Fibroblast of skin of scalp (primary cell): ENCODE measurements at places on chromosomes 7 and 10.
A peak's percentile ranks its signal among the peaks of the same experiment; 100 is the strongest.

GRCh38 chr7:100476101-100476780 is 2.8 kb downstream of the TSC22D4 start:
- no peak for DNase-seq

GRCh38 chr10:113060201-113061053 is 110.4 kb downstream of the TCF7L2 start:
- peak; percentile 45 for DNase-seq

DNA sequence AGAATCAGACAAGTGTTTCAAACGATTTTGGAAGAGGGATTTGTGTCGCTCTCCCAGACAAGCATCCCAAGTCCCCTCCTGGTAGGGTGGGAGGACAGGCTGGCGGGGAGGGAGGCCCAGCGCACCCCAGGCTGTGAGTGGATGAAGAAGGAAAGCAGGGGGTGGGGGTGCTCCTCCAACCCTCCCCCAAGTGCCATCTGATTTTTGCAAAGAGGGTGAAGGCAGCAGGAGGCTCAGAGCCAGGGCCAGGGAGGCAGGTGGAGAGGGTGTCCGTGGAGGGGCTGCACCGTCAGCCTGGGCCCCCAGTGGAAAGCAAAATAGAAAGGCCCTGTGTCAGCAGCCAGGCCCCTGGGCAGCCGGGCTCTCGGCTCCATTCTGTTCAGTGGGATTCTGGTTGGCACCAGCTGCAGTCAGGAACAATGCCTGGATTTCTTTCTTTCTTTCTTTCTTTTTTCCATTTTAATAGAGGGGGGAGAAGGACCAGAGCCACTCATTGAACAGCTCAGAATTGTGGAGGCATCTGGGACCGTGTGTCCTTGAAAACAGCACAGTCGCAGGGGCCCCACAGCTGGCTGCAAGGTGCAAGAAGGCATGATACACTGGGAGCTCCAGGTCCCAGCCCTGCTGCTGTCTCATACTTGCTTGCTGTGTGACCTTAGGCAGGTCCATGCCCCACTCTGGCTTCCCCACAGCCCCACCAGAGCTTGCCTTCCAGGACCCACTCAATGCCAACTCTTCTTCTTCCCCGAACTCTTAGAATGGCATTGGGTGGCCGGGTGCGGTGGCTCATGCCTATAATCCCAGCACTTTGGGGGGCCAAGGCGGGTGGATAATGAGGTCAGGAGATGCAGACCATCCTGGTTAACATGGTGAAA is 7.1 kb upstream of the ZMIZ1 start:
- DNase-seq = no peak

GRCh38 chr10:122466951-122467381 is 5.6 kb downstream of the HTRA1 start:
- DNase-seq = no peak

DNA sequence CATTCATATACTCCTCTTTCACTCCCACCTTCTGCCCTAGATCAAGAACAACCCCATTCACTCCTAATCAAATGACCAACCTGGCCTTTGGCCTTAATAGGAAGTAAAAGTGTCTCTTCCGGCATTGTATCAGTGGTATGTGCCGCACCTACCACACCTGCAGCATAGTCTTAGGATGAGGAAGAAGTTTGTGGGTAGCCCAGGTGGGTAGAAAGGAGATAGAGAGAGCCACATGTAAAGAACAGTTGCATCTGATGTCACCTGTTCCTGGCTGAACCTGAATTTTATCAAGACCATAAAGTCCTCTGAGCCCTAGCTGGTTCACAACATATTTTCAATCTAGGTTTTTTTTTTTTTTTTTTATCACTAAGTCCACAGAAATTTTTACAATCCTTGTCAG is 55.5 kb upstream of the PTPN12 start:
- DNase-seq = no peak

- DNase-seq = peak; percentile 45
These were observed 359.4 kb downstream of the GALNT17 start for GRCh38 chr7:71491336-71491735.

GRCh38 chr7:84744385-84744784 is 442.5 kb downstream of the SEMA3D start:
- peak; percentile 52 for DNase-seq

DNA sequence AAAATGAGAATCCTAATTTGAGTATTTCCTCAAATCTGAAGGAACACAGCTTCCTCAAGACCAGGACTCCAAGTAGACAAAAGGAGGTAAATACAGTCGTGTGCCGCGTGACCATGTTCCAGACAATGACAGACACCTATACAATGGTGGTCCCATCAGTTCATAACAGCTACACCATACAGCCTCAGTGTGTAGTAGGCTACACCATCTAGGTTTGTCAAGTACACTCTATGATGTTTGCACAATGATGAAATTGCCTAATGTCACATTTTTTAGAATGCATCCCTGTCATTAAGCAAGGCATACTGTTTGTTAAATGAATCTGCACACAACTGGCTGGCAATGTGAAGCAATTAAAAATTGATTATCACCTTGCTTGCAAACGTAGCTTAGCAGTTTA is 107.9 kb downstream of the PROSER2 start:
- no peak for DNase-seq

GRCh38 chr7:98571006-98571405 is 46.1 kb upstream of the NPTX2 start:
- DNase-seq = no peak

DNA sequence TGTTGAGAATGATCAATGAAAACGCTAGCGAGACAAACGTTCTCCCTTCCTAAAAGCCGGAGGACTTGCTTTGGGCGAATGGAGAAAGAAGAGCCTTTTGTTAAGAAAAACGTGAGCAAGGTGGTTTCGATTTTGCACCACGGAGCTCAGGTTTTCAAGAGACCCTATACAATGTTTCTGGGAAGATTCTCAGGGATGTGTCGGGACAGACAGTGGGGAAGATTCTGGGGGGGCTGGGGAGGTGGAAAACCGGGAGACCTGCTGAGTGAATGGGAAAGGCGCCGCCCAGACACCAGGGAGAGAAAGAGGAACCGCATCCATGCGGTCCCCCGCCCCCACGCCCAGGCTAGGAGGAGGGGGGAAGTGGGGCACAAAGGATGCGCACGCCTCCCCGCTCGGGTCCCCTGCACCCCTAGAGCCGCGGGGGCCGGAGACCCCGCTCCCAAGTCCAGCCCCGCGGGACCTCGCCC is 745 bp downstream of the YWHAG start:
- DNase-seq = peak; percentile 27

GRCh38 chr10:34155812-34156211 is 659.3 kb downstream of the PARD3 start:
- peak; percentile 44 for DNase-seq

GRCh38 chr10:125693524-125693847 is 10.5 kb upstream of the TEX36 start:
- DNase-seq = no peak

DNA sequence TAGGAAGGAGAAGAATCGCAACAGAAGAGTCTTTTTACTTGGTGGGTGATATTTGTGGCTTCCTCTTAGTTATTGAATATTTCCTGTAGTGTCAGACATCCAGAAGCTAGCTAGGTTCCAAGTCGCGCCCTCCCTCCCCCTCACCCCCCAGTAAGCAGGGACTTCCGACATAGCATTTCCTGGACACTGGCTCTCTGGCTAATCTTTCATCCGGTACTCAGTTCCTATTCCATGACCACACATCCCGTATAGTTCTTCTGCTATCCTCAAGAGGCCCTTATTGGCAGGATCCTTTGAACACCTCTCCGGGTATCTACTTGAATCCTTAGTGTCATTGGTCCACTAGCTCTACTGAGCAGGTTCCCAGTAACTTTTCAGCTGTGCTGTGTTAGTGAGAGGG is 167.8 kb downstream of the HDAC9 start:
- no peak for DNase-seq

- peak; percentile 59 for DNase-seq
These were observed 278.2 kb downstream of the SNX13 start for GRCh38 chr7:17661982-17662585.

- no peak for DNase-seq
These were observed 15.9 kb downstream of the ADRB1 start for GRCh38 chr10:114059561-114059960.

DNA sequence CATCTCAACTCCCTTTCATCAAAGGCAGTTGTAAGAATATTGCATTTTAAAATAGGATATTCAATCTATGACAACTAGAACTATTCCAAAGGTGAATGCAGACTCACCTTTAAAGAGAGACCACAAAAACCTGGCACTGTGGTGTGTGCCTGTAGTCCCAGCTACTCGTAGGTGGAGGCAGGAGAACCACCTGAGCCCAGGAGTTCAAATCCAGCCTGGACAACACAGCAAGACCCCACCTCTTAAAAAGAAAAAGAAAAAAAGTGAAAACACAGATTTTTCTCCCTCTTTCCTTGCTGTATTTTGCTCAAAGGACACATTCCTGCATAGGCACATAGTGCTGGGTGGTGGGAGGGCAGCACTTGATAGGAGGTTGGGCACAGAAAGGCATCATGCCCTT is 739 bp upstream of the ALDH18A1 start:
- no peak for DNase-seq

GRCh38 chr10:95574649-95575365 is 13.6 kb upstream of the SORBS1 start:
- no peak for DNase-seq

GRCh38 chr7:28355635-28356319 is 56.5 kb upstream of the CREB5 start:
- DNase-seq = no peak

DNA sequence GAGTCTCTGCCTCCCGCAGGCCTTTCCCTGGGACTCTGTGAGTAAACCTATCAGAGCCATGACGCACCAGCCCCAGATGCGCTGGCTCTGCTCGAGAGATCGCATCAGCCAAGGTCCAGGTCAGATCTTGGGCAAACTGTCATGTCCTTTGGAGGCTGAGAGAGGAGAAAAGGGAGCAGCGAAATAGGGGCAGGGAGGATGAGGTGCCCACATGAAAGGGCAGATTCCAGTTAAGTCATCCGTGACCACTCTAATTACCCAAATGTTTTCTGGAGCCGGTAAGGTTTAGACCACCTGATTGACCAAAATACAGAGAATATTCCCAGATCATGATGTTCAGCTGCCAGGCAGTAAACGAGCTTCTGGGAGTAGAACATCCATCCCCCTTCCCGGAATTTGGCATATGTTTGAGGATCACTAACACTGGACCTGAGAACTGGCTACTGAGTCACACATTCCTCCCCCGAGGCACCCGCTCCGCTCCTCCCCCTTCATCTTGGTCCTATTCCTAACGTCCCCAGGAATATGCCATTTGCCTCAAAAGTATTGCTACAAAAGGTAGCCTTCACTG is 88.0 kb downstream of the FGFR2 start:
- DNase-seq = no peak

GRCh38 chr7:18064242-18064838 is 36.7 kb upstream of the PRPS1L1 start:
- peak; percentile 26 for DNase-seq

DNA sequence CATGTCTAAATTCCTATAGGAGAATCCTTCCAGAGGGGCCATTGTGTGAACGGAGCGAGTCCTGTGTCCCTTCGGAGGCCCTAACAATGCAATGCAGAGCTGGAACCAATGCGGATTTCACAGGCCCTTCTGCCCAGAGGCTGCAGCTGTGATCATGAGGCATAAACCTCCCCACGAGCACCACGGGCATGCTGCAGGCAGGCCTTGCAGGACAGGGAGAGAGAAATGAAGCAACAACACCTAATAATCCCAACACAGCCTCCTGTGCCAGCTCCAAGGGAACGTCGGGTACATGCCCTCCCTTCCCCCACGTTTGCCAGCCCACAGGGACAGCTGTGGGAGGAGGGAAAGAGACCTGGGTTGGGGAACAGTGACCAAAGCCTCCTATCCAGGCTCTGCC is 74.4 kb downstream of the TNS3 start:
- no peak for DNase-seq

DNA sequence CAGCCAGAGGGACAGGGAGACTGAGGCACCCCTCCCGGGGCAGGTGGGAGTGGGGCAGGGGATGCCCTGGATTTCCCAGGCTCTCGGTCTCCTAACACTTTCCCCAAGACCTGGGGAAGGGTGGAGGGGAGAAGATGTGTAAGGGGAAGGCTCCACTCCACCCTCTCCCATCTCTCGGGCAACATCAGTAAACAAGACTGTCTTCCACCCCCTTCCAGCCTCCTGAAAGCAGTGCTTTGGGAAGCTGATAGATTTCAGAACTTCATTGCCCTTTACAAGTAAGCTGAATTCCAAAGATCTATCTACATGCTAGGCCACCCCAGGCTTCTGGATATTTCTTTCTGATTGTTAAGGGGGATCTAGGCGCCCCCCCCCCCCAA is 3.7 kb downstream of the FLNC start:
- no peak for DNase-seq

GRCh38 chr10:80372675-80373074 is 16.1 kb downstream of the DYDC2 start:
- no peak for DNase-seq

DNA sequence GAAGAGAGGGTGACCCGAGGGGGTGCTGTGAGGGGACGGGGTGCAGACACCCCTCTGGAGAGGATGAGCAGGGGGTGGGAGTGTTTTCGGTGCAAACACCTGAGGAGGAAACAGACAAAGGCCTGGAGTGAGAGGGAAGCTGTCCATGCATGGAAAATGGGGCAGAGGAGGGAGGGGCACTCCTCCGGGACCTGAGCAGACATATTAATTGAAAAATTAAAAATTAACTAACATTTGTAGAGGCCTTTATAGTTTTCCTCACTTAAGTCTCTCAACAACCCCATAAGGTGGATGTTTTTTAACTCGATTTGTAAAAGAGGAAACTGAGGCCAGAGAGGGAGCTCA is 1.2 kb downstream of the VPS37D start:
- no peak for DNase-seq

DNA sequence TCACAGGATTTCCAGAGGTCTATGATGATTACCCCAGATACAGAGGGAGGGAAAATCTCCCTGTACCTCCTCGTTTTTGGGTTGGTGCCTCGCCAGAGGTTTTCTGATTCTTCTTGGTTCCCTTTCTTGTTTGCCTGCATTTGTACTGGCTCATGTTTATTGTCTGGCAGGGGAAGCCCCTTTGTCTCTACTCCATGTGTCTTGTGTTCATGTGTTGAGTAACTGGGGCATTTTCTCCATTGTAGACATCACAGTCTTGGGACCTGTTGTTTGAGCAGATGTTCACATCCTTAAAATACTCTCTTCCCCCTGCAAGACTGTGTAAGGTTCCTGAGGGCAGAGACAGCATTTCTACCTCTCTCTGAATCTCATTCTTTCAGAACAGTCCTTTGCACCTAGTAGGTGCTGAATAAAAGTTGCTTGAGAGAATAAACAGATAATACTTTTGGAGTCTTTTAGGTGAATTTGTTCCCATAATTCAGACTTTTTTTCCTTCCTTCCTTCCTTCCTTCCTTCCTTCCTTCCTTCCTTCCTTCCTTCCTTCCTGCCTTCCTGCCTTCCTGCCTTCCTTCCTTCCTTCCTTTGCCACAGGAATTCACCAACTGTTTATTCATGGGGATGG is 25.1 kb downstream of the CDK14 start:
- no peak for DNase-seq

GRCh38 chr10:23877791-23878320 is 331.1 kb upstream of the KIAA1217 start:
- DNase-seq = no peak

GRCh38 chr10:58433571-58433970 is 48.4 kb downstream of the TFAM start:
- no peak for DNase-seq

- no peak for DNase-seq
These were observed 140.2 kb upstream of the PLXDC2 start for GRCh38 chr10:19676063-19676462.
